Non-pigmented ciliary epithelial cell (primary cell): ENCODE measurements at places on chromosomes 5 and 9.

- DNase-seq = peak; percentile 5
Measured at GRCh38 chr5:58498340-58498942, 7.2 kb downstream of the GAPT start.

GRCh38 chr9:125878164-125878631, 131.0 kb downstream of the PBX3 start:
- no peak for DNase-seq

DNA sequence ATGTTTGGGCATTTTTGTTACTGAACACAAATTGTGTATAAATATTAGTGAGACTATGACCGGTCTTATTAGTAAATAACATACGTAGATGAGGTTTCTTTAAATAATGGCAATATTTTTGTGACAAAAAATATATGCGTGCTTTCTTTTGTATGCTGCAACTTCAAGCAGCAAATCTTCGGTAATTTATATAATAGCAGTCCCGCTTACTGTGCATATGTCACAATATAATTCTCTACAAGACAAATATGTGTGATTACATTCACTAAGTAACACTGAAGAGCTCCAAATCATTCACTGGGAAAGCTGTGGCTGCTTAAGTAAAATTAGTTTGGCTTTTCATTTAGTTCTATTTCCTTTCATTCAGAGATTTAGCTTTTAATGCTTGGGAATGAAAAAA, 376.0 kb downstream of the CYLC2 start:
- DNase-seq = no peak

GRCh38 chr5:1008451-1009358, at the start of gene NKD2:
Gene NKD2 (plus strand): TSS chr5:1008802. CDS start chr5:1009058, 256 bp downstream.
- no peak for DNase-seq

DNA sequence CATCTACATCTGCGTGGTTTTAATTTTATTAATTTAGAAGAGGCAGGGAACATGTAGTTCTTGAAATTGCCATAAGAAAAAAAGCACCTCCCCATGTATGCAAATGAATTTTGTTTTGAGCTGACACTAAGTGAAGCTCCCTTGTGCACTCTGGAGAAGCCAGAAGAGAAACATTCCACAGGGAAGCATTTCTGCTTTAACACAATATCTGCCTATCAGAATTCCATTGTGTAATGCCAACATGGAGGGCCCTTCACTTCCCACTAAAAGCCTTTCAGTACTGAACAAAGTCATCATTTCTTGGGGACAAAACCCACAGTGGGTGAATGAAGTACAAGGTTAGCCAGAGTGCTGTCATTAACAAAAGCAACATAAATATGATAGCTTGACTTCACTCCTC, 59.7 kb downstream of the PRELID2 start:
- DNase-seq = no peak

- DNase-seq = no peak
Measured at GRCh38 chr9:35490155-35490909, 421 bp downstream of the RUSC2 start.

DNA sequence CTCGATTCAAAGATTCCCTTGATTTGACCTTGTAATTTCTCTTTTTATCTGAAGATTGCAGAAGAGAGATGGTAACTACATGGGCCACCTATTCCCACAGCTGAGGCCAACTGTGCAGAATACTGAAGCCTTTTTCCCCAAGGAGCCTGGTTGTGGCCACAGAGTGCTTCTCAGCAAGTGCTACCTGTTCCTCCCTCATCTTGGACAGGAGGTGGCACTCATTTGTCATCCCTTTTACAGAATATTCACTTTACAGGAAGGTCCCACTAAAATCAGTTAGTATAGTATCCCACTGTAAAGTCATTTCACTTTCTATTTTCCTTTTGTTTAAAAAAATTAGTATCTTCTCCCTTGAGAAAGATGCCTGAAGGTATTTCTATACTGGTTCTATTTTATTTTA, 346.4 kb downstream of the ARL15 start:
- DNase-seq = no peak

- no peak for DNase-seq
Measured at GRCh38 chr5:54741711-54742110, 224.2 kb downstream of the SNX18 start.

GRCh38 chr5:150836703-150837102, 9.6 kb upstream of the IRGM start:
- DNase-seq = no peak

DNA sequence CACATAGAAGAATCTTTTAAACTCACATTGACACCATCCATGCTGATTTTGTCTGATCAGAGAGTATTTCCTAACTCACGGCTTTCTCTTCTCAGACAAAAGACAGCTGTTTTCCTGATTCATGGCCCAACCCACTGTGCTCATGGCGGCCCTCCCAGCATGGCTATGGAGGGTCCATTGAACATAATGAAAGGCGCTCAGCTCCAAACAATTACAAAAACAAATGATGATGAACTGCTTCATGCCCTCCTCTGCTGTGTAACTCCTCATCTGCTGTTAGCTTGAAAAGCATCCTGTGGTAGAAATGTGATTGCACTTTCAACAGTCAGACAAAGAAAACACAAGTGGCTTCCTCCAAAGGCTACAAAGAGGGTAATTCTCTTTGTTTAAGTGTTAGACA, 673.8 kb downstream of the PRELID2 start:
- DNase-seq = no peak

- no peak for DNase-seq
Measured at GRCh38 chr5:20347334-20347733, 359.3 kb upstream of the CDH18 start.

- DNase-seq = no peak
Measured at GRCh38 chr9:112241491-112241890, 66.4 kb upstream of the SUSD1 start.
